Effector CD8-positive, alpha-beta T cell (primary cell): ENCODE measurements at places on chromosomes 1 and 21.

GRCh38 chr1:85373378-85373708, 91.6 kb downstream of the DDAH1 start:
- DNase-seq: no peak

- DNase-seq: peak; percentile 28
Observed at GRCh38 chr1:2230781-2231531, 2.8 kb downstream of the SKI start.

DNA sequence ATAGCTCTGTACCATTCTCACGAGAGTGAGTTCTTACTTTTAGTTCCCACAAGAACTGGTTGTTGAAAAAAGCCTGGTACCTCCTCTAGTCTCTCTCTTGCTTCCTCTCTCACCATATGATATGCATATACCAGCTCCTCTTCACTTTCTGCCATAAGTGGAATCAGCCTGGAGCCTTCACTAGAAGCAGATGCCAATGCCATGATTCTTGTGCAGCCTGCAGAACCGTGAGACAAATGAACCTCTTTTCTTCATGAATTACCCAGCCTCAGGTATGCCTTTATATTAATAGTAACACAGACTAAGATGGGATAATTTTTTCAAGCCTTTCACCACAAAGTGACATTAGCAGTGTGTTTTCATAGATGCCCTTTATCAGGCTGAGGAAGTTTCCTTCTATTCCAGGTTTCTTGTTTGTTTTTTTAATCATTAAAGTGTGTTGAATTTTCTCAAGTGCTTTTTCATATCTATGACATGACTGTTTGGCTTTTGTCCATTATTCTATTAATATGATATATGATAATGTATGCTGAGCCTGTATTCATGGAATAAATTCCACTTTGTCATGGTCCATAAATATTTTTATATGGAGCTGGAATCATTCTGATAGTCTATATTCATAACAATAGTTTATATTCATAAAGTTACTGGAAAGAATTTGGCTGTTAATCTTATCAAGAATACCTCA, 40.7 kb upstream of the C1orf185 start:
- no peak for DNase-seq

- DNase-seq: no peak
Observed at GRCh38 chr1:221793439-221794078, 51.7 kb upstream of the DUSP10 start.

DNA sequence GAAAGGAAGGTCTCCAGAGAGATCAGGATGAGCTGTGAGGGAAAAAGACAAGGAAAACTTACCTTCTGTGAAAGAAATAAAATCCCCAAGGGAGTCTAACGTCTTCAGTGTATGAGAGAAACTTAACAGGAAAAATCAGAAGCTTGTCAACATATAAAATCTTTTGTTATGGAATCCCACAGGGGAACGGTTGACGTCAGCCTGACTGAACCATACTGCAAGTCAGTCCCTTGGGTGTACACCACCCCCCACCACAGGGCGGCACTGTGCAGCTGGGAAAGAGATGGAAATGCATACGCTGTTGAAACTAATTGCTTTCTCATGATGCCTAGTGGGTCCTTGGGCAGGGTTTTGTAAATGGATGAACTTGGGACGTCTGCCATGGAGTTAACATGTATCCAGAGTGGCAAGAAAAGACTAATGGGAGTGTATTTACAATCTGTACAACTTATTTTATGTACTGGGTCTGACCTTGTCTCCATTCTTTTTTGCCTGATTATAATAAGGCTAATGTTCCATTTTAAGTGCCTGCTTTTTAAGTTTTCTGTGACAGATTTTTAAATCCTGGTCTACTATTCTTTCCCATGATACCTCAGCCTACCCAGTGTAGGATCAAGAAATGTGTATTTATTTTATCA, 22.7 kb downstream of the UTP25 start:
- no peak for DNase-seq

- no peak for DNase-seq
Observed at GRCh38 chr1:54640863-54641836, at the start of gene MROH7. Gene MROH7, plus strand, starts transcription at chr1:54641786. Its CDS starts 11,141 bp downstream, at chr1:54652927.

GRCh38 chr1:51326839-51327238, 3.5 kb downstream of the TTC39A start:
- no peak for DNase-seq

DNA sequence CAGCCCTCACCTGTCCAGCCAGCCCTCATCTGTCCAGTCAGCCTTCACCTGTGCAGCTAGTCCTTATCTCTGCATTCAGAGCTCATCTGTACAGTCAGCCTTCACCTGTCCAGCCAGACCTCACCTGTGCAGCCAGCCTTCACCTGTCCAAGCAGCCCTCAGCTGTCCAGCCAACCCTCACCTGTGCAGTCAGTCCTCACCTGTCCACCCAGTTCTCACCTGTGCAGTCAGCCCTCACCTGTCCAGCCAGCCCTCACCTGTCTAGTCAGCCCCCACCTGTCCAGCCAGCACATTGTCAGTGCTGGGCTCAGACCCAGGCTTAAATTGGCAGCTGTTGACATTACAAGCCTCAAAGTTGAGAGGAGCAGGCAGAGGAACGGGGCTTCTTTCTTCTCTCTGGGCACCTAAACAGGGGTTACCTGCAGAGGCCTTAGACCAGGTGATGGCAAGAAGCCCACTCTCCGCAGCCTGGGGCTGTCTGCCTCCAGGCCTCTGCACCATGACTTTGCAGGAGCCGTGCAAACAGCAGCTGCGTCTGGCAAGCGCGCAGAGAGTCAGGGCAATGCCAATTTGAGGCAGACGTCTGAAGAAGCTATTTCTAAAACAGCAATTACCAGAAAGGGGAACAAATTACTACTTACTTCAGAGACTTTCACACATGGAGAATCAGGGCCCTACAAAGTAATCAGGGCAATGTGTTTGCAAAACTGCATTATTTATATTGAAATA, 506.1 kb downstream of the NPHP4 start:
- no peak for DNase-seq

- no peak for DNase-seq
Observed at GRCh38 chr1:30417001-30417700, 306.2 kb downstream of the MATN1 start.

GRCh38 chr1:153456396-153456795, 4.1 kb downstream of the S100A7 start:
- DNase-seq: no peak

- no peak for DNase-seq
Observed at GRCh38 chr1:109824349-109825115, 60.8 kb upstream of the EPS8L3 start.

GRCh38 chr1:86787621-86788020, 83.2 kb downstream of the SH3GLB1 start:
- DNase-seq: no peak

DNA sequence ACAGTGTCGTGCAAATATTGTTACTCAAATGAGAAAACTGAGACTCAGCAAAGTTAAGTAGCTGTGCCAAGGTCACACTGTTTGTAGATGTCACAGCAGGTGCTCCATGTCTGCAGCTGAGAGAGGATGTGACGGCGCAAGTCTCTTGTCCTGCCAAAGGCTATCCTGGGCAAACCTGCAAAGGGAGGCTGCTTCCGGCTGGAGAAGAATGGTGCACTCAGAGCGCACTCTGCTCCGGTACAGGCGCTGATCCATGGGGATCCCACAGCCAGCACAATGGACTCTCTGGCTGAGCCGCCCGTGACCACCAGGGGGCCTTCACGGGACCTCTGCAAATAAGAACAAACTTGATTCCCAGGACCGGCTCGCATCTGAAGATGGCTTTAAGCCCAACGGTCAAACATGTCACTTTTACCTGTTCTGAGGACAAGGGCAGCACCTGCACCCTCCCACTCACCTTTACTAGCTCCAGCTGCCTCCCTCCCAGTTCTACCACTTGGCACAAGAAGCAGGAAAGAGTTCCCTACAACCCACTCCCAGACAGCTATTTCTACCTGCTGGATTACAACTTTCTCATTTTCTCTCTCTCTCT, 21.9 kb downstream of the RD3 start:
- DNase-seq: peak; percentile 9

GRCh38 chr1:161772397-161772796, 6.3 kb downstream of the ATF6 start:
- DNase-seq: no peak

GRCh38 chr1:38127428-38127827, 80.8 kb upstream of the POU3F1 start:
- no peak for DNase-seq

DNA sequence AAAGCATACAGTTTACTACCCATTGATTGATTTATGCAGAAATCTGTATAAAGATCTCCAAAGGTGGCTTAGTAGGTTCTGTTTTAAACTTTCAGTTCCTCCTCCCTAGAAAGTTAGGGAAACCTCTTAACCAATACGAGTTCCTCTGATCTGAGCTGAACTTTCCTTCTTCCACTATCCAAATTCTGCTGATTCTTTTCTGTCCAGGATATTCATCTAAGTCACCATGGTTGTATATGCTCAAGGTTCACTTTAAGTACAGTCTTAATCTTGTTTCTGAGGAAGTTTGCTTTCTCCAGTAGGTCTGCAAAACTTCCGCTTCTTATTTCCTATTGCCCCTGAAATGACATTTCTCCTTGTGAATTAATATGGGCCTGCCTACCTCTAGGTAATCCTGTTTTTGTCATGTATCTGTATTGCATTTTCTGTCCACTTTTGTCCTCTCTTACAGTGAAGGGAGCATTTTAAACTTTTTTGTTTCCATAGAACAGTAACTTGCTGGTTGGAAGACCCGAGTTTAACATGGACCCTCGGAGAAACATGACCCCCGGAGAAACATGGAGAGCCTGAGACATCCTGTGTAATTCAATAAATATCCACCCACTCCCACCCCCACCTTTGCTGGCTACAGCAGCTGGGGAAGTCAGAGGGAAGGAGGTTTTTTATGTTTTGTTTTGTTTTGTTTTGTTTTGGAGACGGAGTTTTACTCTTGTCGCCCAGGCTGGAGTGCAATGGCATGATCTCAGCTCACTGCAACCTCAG, 16.7 kb upstream of the TUT4 start:
- DNase-seq: no peak

- DNase-seq: no peak
Observed at GRCh38 chr1:105785021-105785420, 1271.5 kb upstream of the PRMT6 start.

- no peak for DNase-seq
Observed at GRCh38 chr21:14317507-14317906, 65.4 kb downstream of the HSPA13 start.

DNA sequence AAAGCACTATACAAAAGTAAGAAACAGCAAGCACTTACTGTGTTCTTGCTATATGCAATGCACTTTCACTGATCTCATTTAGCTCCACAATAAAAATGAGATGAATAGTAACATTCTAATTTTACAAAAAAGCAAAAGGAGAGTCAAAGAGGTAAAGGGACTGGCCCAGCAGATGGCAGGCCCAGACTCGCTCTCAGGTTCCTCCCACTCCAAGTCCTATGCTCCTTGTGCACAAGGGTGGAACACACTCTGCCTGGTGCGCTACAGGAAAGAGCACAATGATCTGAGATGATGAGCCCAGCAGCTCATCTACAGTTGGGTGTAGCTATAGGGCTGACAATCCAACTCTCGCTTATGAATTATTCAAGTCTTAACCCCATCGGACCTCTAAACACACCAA, 94.1 kb upstream of the LYST start:
- no peak for DNase-seq

- peak; percentile 12 for DNase-seq
Observed at GRCh38 chr21:45592208-45592619, 50.0 kb upstream of the SLC19A1 start.

DNA sequence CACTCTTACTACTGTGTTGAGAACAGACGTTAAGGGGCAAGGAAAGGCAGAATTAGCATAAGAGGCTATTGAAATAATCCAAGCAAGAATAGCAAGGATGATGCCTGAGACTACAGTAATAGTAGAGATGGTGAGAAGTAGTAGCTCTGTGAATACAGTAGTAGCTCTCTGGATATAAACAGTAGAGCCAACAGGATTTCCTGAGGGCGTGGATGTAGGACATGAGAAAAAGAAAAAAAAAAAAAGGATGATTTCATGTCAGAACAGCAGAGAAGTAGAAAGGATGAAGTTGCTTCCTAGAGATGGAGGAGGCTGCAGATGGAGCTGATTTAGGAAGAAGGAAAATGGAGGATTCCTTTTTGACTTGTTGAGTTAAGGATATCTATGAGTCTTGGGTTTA, 112.3 kb downstream of the OMA1 start:
- DNase-seq: no peak

DNA sequence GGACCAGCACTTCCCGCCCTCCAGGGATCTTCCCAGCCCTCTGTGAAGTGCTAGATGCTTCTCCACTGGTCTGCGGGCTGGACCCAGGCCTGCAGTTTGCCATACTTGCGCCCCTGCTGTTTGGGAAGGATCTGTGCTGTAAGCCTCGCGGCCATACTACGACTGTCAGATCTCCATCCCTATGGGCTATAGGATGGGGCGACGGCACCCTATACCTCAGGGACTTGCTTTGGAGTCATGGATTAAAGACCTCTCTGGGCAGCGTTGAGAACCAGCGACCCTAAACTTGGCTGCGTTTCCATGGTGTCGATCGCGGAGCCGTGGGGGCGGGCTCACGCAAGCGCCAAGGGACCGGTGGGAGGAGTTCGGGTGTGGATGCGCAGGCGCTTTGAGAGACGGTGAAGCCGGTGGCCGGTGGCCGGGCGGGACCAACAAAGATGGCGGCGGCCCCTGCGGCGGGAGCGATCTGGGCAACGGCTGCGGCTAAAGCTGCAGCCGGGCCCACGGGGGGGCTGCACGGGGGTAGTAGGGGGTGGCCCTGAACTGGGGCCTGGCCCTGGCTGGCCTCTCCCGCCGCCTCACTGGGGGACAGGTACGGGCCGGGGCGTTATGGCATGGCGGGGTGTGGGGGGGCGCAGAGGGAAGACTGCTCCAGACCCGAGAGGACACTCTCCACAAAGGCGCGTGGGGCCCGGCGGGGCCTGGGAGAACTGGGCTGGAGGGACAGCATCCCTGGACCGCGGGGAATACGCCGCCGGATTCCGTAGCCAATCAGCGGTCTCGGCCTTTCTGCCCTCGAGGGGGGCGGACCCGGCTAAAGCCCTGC, at the start of gene USP21:
Gene USP21 (plus strand): TSS at position 414 of the 826 bp plus-strand sequence. CDS start 1,141 bp downstream, outside the sequence.
- peak; percentile 86 for DNase-seq

GRCh38 chr1:161998811-161999210, 24.9 kb downstream of the OLFML2B start:
- DNase-seq: no peak

DNA sequence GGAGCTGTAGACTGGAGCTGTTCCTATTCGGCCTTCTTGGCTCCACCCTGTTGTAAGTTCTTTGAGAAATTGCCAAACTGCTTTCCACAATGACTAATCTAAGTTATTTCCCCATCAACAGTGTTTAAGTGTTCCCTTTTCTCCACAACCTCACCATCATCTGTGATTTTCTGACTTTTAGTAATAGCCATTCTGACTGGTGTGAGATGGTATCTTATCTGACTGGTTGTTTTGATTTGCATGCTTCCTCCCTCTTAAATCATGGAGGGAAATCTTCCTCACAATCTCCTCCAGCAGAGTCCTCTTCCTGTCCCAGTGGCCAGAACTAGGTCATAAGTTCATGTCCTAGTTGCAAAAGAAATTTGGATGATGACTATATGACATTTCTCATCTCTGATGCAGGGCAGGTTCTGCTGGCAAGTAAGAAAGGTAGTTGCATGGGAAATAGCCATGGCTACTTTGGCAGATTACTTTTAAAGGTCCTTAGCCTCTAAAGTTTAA, 294.0 kb downstream of the LRRC40 start:
- DNase-seq: no peak
